RPMI7951 (cell line): ENCODE measurements at places on chromosomes 13 and 19. TPM values are rescaled to one million over a fixed set of nuclear protein-coding genes. Genes with fewer than 3 reads are reported as not detected.

Gene MAB21L1
- total RNA-seq: 1.4 and 2.4 TPM in 2 replicates

Gene GPR12
- total RNA-seq: not detected in 2 replicates

Gene ZNF534
- not detected in 2 replicates for total RNA-seq

Gene ZNF283
- 8.6 and 9.4 TPM in 2 replicates for total RNA-seq

Gene RFPL4A
- 0.24 TPM in 1 of 2 replicates, not detected in the other for total RNA-seq

Gene ACTL9
- not detected in 2 replicates for total RNA-seq

Gene IL12RB1
- total RNA-seq: 2.3 and 4.3 TPM in 2 replicates

Gene ZNF575
- total RNA-seq: 0.20 TPM in 1 of 2 replicates, not detected in the other
